ENCODE measurements at places on chromosomes 4 and X.

DNA sequence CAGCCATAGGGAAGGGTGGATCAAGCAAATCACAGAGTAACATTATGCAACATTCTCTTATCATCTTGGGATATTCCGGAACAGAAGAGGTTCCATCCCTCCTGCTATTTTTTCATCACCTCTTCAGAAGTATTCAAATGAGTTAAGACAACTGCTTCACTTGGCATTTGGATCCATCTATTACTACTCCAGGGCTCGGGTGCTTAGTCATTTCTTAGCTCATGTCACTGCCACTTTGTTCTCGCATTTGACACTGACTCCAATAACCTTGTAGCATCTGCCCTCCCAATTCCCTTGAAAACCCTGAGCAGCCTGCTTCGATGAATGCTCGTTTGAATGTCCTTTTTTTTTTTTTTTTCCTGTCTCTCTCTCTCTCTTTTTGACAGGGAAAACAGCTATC is 114.9 kb downstream of the PPARGC1A start:
- no peak for DNase-seq

DNA sequence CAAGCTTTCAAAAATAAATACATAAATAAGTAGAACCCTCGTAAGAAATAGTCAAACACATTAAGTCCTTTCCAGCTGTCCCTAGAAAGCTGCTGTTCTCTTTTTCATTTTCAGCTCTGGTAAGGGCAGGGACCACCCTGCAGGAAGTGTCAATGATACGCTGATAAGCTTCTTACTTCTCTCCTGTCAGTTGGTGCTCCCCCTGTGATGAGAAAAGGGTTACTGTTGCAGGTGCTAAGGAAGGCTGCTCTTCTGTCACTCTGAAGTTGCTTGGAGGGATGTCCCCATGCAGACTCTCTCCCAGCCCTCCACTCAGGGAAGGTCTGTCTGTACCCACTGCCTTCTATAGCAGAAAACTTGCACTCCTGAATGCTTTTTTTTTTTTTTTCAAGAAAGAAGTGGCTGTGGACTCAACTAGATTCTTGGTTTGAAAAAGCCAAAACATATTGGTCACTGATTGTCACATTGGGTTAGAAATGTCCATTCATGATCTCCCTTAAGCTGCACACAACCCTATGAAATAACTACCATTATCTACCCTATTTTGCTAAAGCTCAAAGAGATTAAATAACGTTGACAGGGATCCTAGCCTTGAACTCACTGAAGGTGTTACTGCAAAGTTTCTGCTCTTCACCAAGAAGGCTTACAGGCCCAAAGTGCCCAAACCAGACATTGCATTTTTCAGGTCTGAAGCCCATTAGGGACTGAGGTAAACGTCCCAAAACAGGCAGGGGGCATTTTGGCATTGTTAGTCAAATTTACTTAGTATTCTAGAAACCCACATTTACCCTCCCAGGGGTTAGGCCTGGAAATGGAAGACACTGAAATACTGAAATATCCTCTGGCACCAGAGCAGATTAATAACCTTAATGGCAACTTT is 1.2 kb downstream of the CXCL3 start:
- DNase-seq = no peak

DNA sequence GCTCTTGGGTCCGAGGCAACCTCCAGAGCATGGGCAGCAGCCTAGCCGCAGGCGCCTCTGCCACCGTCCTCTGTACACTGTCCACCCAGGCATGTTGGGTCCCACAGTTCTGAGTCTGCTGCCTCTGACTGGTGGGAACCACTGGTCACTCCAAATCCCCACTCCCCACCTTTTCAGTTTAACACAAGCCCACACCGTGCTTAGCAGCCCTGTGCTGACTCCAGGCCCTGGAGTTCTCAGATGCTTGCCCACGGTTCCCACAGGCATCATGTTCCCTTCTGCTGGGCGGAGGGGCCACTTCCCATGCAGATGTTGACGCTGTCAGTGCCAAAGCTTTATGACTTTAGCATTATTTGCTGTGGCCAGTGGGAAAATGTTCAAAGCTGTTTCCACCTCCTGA is 104.5 kb downstream of the SCD5 start:
- DNase-seq = no peak

DNA sequence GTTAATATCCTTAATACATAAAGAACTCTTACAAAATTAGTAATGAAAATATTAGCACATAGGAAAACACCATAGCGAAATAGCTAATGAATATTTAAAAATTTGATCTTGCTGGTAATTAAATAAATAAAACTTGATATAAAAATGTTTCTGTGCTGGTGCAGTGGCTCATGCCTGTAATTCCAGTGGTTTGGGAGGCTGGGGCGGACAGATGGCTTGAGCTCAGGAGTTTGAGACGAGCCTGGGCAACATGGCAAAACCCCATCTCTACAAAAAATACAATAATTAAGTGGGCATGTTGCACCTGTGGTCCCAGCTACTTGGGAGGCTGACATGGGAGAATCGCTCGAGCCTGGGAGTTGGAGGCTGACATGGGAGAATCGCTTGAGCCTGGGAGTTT is 7.6 kb downstream of the FAM199X start:
- DNase-seq = no peak

- no peak for DNase-seq
Observed at GRCh38 chrX:103742339-103742738, 31.6 kb downstream of the TMEM31 start.

DNA sequence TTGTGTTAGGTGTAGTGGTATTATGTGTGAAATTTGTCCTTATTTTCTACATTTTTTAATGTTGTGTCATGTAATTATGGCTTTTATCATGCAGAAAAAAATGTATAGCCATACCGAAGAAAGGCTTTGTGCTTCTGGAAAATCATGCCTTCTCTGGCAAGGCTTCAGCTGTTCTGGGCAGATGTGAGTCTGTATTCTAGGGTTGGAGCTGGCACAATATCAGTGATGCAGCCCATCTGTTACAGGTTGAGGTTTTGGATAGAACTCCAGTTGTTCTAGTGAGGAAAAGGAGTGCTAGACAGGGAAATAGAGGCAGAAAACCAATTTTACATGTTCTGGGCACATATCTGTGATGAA is 44.8 kb upstream of the PRSS12 start:
- no peak for DNase-seq

GRCh38 chr4:81166458-81167160 is 48.4 kb downstream of the PRKG2 start:
- no peak for DNase-seq

GRCh38 chr4:131347816-131348215 is 1801.3 kb upstream of the PCDH10 start:
- DNase-seq = no peak

DNA sequence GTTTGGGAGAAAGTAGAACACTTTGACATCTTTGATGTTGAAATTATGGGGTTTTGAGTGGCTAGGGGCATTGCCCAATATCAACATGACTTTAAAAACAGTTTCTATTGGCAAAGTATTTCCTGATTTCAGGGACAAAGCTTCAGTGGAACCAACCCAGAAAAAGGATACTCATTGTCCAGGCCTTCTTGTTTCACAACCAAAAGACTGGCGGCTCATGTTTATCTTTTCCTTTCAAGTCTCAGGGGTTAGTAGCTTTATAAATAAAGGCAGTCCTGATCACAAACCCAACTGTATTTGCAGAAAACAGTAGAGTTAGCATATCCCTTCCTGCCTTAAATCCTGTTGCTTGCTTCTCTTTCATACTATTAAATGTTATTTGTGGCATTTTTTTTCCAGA is 119.1 kb downstream of the SLITRK2 start:
- DNase-seq = no peak

DNA sequence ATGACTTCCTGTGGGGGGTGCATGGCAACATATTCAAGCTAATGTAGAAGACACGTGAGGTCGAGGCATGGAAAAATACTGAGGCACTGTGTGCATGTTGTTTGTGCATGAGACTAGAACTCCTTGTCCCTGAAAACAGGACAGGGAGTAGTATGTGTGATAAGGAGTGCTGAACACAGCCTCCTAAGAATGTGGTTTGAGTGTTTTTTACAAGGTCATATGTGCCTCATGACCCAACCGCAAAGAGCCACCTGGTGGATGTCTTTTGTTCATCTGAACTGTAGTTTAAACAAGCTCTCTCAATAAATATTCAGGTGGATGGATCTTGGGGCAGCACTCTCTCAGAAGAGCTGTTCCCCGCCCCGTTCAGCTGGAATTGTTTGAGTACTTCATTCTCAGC is 226.6 kb downstream of the NLGN4X start:
- no peak for DNase-seq

GRCh38 chr4:19809989-19810388 is 441.7 kb upstream of the SLIT2 start:
- DNase-seq = no peak

DNA sequence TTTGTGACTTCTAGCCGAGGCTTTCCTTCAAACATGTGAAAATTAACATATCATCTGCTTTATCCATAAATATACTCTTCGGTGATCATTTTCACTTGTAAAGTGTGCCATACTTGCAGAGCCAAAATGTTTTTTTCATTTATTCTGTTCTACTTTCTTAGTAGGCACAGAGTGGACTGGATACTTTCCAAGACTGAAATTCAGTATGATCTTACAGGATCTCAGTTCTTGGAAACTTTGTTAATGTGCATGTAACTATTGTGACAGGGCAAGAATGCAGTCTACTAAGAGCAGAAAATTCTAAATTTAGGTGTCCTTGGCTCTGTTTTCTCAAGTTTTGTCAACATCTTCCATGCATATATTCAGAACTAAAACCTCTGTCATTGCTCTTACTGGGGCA is 284.9 kb downstream of the TEX13A start:
- DNase-seq = no peak

DNA sequence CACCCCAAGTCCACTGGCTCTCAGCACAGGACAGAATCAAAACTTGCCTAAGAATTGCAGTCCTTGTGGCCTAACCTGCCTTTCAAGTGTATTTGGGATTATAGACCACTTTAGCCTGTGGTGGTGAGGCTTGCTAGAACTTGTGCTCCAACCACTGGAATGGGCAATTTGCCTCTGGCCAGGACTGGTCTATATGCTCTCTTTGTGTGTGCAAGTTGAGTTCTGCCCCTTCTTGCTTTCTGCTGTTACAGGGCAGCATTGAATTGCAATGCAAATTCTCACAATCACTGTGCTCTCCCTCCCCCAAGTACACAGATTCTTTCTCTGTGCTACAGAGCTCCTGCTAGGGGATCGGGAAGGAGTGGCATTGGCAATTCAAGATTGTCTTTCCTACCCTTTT is 233.6 kb upstream of the DIPK2B start:
- no peak for DNase-seq

All from CD4-positive, alpha-beta T cell treated with Interleukin-2 at 100 ng/mL for 4 hours (primary cell).